ENCODE measurements at places on chromosomes 12 and 14.
A peak's percentile ranks its signal among the peaks of the same experiment; 100 is the strongest.

- DNase-seq, result no peak
These were observed 53.8 kb downstream of the PHETA1 start for GRCh38 chr12:111314953-111315539.

- DNase-seq, result peak; percentile 71
These were observed 320.2 kb upstream of the SFSWAP start for GRCh38 chr12:131390412-131391334.

DNA sequence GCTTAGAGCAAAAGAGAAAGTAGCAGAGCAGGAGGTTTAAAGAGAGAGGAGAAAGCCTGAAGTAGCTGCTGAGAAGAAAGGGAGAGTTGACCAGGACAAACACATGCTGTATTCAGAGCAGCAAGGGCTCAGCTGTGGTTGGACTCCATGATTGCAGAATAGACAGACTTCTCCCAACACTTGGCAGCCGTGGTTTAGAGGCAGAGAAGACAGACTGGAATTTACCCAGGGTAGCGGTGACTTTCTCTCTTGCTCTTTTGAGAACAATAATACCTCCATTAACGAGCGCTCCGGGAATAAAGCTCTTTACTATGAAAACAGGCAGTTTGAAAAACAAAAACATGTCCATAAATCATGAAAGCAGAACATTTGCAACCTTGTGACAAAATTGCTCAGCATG is 21.4 kb upstream of the IGF1 start:
- DNase-seq, result no peak

GRCh38 chr14:68814539-68815297 is 21.9 kb upstream of the ZFP36L1 start:
- peak; percentile 78 for DNase-seq

- no peak for DNase-seq
These were observed 4.0 kb downstream of the CHD4 start for GRCh38 chr12:6603095-6603567.

DNA sequence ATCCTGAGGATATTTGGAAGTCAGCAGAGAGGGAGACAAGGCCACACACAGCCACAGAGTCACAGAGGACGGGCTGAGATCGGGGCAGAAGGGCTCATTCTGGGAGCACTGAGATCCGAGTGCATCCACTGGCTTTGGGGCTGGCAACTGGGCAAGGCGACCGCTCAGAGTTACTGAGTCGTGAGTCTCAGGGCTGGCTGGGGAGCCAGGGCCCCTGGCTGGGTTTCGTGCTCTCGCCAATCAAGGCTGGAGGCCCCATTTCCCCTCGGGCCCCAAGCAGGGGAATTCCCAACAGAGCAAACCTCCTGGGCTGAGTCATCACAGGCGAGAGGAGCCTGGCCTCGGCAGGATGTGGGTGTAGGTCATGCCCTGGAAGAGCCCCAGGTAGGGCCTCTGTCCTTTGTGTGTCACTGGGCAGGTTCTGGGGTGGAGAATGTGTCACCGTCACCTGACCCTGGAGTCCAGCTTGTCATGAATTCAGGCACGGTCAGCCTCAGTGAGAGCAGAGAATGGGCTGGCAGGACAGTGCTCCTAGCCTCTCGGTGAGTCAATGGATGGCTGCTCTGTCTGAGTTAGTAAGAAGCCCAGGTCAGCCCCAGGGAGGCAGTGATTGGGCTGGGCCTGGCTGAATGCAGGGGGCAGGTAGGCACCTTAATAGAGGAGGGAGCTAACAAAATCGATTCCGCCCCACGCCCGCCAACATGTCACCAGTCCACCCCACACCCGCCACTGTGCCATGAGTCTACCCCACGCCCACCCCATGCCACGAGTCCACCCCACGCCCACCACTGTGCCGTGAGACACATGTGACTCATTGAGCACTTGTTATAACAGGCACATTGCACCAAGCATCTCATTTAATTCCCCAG is 16.9 kb downstream of the ASB2 start:
- DNase-seq, result peak; percentile 94
